ENCODE measurements at places on chromosomes 1 and 21.
A peak's percentile ranks its signal among the peaks of the same experiment; 100 is the strongest.

GRCh38 chr1:203476216-203476814 is 709 bp downstream of the PRELP start:
- no peak for DNase-seq

- DNase-seq, result no peak
These were observed 160.1 kb downstream of the SLC45A1 start for GRCh38 chr1:8477983-8478362.

- no peak for DNase-seq
These were observed 64.8 kb downstream of the TSEN15 start for GRCh38 chr1:184116287-184116686.

DNA sequence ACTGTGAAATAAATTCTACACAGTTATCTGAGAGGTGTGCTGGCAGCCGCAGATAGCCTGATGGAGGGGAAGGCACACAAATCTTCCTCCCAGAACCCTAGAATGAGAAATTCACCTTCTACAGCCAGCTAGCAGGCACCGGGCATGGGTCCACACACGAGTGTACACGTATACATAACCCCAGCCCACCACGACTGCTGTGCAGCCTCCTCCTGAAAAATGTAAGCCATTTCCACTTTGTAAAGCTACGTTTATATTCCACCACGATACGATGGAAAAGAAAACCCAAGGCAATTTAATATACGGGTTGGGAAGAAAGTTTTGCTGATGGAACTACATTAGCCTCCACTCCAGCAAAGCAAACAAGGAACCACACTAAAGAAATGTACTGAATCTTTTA is 1.8 kb downstream of the BTG3 start:
- DNase-seq, result no peak

GRCh38 chr1:29649189-29650040 is 413.1 kb downstream of the PTPRU start:
- no peak for DNase-seq

GRCh38 chr21:37829447-37829846 is 86.8 kb downstream of the KCNJ6 start:
- peak; percentile 77 for DNase-seq

- peak; percentile 58 for DNase-seq
These were observed 43.7 kb downstream of the KIF21B start for GRCh38 chr1:200979574-200980451.

- peak; percentile 86 for DNase-seq
These were observed 21.4 kb downstream of the GNB1 start for GRCh38 chr1:1869469-1869868.

DNA sequence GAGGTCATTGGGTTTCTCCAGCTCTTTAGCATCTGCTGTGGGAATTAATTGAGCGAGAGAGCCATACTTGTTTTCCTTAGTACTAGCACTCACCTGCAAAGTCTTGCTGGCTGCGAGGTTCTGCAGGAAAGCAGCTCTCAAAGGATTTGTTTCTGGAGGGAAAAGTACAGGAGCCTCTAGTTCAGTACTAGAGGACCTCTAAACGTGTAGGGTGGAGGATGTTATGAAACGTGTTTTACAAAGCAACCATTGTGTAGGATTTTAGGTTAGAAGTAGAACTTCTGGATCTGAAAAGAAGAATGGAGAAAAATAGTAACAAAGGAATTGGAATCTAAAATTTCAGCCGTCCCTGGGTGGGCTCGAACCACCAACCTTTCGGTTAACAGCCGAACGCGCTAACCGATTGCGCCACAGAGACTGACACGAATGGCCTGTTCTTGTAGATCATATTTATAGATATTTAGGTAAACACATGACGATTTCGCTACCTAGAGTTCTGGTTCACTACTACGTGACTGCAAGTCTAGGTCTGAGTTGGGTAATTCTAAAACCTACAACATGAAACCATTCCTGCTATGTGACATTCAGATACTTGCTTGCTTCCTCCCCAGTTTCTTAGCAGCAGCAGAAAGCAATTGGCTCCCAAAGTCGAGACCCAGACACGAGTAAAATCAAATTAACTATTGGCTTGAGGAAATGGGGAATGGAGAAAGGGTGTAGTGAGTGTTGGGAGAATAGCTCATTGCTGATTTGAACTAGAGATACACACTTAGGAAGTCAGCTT is 60.2 kb upstream of the CFAP126 start:
- DNase-seq, result peak; percentile 57

- no peak for DNase-seq
These were observed 1.6 kb downstream of the C1orf105 start for GRCh38 chr1:172421974-172422604.

DNA sequence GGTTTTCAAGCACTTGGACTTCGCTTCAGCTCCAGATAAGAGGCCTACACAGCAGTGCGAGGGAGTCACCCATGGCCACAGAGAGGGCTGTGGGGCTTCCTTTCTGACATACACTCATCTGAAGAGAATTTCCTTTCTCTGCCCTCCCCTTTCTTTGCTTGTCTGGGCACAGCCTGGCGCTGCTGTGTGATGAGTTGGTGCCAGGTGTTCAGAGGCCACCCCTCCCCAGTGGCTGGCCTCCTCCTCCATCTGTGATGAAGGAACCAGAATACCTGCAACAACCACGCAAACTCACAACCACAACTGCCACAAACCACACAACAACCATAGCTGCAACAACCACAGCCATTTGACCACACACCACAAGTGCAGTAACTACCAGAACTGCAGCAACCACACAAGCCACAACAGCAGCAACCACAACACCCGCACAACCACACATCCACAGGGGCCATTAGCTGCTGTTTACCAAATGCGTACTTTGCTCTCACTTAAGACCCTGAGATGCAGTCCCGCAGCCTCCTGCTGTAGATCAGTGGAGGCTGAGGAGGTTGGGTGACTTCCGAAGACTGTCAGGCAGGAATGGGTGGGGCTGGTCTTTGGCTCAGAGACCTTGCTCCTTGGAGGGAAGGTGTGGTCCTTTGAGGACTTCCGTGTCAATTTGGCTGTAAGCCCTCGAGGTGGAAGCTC is 71.1 kb downstream of the IER5 start:
- DNase-seq, result no peak

DNA sequence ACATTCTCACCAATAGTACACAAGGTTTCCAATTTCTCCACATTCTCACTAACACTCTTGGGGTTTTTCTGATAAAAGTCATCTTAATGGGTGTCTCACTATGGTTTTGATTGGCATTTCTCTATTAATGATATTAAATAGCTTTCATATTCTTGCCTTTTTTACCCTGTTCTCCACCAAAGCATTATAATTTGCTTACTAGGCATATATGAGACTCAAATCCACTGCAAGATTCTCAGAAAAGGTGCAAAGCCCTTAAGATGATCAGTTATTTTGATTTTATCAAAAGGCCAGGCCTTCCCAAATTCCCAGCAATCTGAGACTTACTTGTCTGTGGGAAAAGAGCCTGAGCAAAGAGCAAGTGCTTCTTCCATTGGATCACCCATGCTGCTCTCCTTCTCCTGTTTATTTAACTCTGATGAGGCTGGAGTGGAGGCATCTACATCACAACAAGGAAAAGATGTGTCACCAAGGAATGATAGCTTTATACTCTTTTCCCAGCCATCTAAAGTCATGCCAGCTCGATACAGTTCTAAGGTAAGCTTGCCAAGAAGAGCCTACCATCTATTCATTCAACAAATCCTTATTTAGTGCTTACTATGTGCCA is 24.6 kb downstream of the CLSPN start:
- no peak for DNase-seq

DNA sequence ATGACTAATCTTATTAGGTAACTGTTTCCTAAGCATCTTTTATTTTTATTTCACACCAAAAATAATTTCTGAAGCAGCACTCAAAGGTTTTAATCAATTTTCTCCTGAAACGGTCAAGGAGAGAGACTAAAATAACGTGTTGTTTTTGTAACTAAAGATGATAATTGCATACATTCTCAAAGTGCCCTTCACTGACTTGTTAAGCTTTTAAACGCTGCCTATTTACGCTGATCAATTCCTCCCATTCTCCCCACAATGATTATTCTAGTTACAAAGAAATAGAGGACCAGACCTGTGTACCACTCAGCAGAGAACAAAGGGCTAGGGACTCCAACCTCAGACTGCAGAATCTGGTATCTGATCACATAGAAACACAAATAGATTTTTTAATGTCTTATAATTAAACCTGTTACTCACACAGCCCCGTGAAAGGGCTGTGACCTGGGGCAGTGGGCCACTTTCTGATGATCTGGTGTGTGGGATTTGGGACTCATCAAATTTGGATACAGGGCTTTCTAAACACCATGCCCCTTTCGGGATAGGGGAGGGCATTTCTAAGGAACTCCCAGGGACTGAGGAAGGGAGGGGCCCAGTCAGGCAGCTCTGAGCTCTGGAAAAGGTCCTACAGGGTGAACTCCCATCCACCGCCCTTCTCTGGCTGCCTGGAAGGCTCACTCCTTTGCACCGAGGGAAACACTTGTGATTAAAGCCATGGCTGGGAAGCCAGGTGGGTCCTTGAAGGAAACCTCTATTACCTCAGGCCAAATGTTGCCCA is 65.2 kb downstream of the BCAR3 start:
- no peak for DNase-seq

DNA sequence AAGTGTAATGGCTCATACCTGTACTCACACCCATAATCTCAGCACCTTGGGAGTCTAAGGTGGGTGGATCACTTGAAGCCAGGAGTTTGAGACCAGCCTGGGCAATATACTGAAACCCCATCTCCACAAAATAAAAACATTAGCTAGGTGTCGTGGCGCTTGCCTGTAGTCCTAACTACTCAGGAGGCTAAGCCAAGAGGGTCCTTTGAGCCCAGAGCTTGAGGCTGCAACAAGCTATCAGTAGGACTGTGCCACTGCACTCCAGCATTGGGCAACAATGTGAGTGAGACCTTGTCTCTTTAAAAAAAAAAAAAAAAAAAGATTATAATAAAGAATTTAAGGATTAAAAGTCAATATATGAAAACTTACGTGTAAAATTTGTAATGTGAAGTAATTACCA is 11.7 kb downstream of the BPNT1 start:
- DNase-seq, result no peak

- DNase-seq, result peak; percentile 65
These were observed 67.8 kb upstream of the FGGY start for GRCh38 chr1:59229138-59229537.

DNA sequence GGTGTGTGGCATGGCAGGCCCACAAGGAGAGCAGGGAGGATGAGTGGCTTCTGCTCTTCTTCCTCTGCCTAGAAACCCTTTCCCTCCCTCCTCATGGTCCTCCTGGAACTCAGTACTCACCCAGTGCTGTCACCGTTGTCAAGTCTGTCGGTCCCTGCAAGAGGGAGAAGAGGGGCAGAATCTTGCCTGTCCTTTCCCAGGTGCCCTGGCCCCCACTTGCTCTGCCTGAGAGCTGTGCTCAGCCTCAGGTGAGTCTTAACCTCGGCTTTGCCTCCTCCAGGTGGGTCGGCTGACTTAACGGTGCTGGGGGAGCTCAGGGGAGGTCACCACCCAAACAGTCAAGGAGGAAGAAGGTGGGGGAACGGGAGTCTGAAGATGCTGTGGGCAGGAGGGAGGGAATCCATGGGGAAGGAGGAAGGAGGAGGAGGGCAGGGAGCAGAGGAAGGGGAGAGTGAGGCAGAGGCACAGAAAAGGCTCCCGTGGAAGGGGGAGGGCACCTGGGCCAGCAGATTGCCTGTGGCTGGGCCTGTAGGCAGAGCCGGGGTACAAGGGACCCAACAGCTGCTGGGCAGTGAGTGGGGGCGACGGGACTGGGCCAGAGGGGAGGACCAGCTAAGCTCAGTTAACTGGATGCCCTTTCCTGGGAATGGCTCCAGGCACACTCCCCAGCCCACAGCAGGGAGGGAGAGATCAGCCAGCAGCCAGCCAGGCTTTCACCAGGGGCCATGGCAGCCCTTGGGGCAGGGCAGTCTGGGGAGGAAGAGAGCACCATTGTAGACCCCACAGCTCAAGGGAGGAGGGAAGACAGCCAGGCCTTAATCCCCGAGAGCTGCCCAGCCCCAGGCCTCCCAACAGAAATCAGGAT is 26.3 kb downstream of the CTNNBIP1 start:
- DNase-seq, result no peak

- no peak for DNase-seq
These were observed 24.4 kb downstream of the DUSP10 start for GRCh38 chr1:221717485-221717853.

DNA sequence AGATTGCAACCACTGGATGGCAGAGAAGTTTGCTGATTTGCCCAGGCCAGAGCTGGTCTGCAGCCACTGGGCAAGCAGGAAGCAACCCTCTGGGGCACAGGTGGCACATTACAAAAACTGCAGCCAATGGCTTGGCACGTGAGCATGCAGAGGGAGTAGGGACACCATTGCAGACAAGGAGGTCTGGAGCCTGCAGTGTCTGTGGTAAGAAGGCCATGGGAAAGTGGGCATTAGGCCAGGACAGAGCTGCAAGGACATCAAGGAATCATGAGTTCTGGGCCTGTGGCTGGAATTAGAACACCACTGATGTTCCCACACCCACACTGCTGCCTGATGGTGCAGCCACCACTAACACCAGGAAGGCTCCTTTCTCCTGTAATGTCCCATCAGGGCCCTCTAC is 113.0 kb downstream of the TSEN15 start:
- no peak for DNase-seq

- no peak for DNase-seq
These were observed 74.8 kb upstream of the ATP1B1 start for GRCh38 chr1:169031566-169032224.

DNA sequence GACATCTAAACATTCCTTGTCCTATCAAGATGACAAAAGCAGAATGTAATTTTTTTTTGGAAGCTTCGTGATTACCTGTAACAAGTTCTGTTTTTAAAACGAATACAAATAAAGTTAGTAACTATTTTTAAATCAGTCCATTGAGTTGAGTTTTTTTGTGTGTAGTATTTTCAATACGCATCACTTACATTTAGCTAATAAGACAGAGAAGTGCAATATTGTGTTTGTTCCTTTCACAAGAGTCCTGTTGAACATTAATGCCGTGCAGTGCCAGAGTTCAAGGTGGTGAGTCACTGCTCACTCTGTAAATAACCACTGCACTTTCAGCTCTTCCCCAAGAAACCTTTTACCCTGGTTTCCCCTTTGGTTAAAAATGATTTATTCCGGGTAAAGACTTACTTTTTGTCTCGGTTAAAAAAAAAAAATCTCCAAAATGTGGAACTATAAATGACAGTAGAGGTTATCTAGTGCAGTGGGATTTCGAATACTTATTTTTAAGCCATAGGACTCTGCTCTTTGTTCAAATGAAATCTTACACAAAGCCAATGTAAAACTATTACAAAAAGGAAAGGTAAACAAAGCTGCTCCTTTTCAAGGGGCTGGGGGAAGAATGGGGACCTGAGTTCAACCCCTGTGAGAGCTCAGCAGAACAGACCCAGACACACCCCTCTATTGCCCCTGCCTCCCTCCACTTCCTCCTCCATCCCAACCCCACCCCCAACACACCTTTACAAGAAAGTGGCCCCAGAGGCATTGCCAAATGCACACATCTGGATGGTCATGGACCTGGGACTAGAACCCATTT is 14.8 kb upstream of the NCMAP start:
- DNase-seq, result peak; percentile 64

All from suppressor macrophage treated with lipopolysaccharide for 4 hours (primary cell).